ENCODE measurements at places on chromosomes 5 and 9.

GRCh38 chr9:37220971-37221370, 100.6 kb downstream of the ZCCHC7 start:
- no peak for DNase-seq

GRCh38 chr9:129336601-129337331, 158.7 kb upstream of the IER5L start:
- no peak for DNase-seq

DNA sequence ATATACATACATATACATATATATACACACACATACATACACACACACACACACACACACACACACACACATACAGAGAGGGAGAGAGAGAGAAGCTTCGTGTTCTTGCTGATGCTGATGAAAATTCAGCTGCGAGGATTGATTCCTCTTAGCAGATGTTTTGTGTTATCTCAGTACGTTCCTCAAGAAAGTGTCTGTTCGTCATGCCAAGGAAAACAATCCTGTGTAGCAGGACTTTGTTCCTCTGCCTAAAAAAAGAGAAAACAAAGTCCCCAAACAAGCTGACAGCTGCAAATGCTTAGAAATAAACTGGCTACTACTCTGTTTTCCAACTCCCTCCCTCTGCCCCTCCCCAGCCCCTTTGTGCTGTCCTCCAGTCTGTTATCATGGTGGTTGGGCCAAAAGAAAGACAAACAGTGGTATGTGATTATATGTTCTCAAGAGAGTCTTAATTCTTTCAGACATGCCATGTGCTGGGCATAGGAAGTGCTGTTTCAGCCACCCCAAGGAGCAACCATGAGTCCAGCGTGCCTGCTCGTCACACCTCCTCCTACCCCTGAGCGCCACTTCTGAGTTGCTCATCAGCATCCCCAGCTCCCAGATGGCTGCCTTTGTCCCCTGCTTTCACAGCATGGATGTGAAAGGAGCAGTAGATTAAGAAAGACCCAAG, 71.5 kb upstream of the EQTN start:
- DNase-seq, result no peak

GRCh38 chr9:134358026-134358661, 31.9 kb downstream of the RXRA start:
- DNase-seq, result no peak

GRCh38 chr5:56406838-56407237, 173.7 kb upstream of the ANKRD55 start:
- no peak for DNase-seq

GRCh38 chr5:41856644-41857491, 13.4 kb downstream of the OXCT1 start:
- DNase-seq, result peak; percentile 47

DNA sequence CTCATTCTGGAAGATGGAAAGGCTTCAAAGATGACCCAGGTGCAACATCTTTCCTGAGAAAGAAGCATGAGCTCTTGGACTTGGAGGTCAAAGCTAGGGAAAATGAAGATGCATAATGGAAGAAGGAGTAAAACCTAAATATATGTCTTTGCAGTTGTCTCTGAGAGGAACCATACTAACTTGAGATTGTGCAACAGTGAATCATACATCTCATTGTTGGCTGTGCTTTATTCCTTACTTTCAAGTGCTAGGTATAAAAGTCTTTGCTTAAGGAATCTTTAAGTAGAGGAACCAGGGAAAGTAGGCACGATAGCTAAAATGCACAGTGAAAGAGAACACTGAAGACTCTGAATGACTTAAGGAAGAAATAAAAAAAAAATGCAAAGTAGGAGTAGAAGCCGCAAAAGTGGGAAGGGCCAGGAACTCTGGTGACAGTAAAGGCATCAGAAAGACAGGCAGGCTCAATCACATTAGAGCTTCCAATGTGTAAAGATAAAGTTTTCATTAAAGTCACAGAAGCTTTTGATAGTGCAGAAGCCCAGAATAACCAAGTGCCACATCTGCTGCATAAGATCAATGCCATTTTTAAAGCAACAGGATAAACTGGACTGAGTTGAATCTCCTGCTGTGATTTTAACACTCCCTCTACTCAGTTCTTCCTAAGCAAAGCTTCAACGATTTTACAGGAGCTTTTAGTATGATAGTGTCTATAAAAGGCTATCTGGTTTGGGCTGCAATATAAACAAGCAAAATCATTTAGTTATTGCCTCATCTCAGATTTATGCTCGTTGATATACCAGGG, 432.3 kb upstream of the EDIL3 start:
- no peak for DNase-seq

DNA sequence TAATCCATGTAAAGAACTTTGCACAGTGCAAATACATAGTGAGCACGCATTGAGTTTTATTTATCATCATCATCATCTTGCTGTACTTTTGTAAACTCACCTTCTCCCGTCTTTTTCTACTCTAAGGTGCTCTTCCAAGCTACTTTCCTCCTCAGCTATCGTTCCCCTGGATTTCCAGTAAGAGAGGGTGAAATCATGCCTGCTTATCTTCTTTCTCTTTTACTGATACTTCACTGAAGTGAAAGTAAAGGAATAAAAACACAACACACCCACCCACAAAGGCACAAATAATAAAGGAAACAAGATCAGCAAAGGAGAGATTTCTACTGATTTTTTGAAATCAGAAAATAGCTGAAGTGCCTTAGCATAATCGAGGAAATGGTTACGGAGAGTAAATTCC, 509.9 kb downstream of the RAB3C start:
- no peak for DNase-seq

GRCh38 chr9:108052431-108053080, 563.0 kb upstream of the KLF4 start:
- no peak for DNase-seq

DNA sequence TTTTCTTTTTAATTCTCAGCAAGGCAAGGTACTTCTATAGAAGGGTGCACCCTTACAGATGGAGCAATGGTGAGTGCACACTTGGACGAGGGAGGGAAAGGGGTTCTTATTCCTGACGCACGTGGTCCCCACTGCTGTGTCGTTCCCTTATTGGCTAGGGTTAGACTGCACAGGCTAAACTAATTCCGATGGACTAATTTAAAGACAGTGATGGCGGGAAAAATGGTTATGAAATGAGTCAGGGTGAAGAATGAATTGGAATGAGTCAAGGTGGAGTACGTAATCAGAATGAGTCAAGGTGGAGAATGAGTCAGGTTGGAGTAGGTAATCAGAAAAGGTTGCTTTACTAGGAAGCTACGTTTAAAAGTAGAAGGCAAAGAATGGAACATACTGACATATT, 2.1 kb upstream of the HMGCS1 start:
- no peak for DNase-seq

DNA sequence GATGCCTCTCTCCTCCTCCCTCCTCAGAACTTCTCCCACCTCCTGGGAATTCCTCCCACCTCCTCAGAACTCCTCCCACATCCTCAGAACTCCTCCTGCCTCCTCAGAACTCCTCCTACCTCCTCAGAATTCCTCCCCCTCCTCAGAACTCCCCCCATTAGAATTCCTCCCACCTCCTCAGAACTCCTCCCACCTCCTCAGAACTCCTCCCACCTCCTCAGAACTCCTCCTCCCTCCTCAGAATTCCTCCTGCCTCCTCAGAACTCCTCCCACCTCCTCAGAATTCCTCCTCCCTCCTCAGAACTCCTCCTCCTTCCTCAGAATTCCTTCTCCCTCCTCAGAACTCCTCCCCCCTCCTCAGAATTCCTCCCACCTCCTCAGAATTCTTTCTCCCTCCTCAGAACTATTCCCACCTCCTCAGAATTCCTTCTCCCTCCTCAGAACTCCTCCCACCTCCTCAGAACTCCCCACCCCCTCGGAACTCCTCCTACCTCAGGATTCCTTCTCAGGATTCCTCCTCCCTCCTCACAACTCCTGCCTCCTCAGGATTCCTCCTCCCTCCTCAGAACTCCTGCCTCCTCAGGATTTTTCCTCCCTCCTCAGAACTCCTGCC, 23.9 kb downstream of the SLC46A2 start:
- no peak for DNase-seq

DNA sequence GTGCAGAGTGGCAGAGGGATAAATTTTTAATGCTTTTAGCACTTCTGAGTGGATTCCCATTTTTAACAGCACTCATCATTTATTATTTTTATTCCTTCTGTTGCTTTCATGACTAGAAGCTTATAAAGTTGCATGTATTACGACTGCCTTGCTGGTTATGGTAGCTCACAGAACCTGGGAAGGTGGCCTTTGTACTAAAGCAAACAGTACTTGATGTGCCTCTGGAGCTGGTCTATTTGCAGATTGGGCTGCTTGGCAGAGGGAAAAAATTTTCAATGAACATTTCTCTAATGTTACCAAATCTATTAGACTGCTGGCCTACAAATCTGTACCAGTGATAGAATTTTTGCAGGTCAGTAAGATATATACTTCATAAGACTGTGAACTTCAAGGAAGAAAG, 274.5 kb upstream of the C9orf72 start:
- peak; percentile 69 for DNase-seq

GRCh38 chr5:123398058-123398733, 25.0 kb downstream of the CEP120 start:
- no peak for DNase-seq

- peak; percentile 14 for DNase-seq
These were observed 254.1 kb downstream of the FSTL4 start for GRCh38 chr5:133358271-133358670.

DNA sequence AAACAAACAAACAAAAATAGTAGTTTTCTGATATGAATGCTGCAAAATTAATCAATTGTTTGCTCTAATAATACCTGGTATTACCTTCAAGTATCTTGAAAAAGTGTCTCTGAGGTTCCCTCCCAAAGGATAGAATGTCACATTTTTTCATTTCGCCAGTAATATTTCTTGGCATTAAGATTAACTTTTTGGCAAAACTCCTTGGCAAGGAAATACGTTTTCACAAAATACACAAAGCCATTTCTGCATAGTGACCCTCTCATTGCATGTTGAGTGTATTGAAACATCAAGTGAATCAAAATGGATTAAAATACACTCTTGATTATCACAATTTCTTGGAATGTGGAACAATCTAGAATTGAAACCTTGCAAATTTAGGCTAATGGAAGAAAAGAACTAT, 230.5 kb downstream of the ATPSCKMT start:
- no peak for DNase-seq

- no peak for DNase-seq
These were observed 84.3 kb downstream of the RAI14 start for GRCh38 chr5:34740389-34740806.

DNA sequence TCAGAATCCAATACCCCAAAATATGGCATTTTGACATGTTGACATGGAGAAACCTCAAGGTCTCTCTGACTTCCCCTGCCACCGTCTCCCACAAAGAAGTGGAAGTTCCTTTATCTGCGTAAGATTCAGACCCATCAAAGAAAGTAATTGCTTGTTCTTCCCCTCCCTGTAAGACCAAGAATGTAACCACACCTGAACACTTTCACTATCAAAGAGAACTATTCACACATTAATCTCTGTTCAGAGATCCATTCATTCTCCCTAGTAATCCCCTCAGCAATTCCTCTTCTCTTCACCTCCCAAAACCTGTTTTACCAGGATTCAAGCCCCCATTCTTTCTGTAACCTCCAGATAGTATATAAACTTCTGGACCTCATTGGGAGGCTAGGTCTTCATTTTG, 4.1 kb upstream of the SLC1A1 start:
- DNase-seq, result no peak

- DNase-seq, result no peak
These were observed 523.5 kb downstream of the CAAP1 start for GRCh38 chr9:26369093-26369492.

DNA sequence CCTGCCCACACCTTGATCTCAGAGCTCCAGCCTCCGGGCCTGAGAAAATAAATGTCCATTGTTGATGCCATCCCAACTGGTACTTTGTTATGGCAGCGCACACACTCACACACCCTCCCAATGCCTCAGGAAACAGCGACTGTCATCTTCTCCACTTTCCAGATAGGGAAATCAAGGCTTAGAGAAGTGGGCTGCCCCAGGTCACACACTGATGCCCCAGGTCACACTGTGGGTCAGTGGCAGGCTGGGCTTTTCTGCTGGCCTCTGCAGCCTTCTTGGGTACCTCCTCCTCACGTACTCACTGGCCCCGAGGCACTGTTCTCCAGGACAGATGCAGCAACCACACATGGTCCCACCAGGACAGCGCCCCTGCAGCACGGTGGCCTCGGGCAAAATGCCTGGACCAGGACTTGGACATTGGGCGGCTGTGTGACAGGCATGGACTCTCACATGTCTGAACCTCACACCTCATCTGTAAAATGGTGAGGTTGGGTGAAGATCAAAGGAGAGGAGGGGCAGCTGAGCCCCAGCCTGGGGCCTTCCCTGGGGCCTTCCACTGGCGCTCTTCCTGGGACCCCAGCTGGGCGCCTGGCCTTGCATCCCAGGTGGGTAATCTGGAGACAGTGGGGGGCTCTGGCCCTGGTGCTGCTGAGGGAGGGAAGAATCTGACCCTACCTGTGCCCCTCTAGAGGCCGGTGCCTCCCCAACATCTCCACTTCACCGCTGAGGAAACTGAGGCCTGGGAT, 156.0 kb downstream of the COL23A1 start:
- peak; percentile 42 for DNase-seq

DNA sequence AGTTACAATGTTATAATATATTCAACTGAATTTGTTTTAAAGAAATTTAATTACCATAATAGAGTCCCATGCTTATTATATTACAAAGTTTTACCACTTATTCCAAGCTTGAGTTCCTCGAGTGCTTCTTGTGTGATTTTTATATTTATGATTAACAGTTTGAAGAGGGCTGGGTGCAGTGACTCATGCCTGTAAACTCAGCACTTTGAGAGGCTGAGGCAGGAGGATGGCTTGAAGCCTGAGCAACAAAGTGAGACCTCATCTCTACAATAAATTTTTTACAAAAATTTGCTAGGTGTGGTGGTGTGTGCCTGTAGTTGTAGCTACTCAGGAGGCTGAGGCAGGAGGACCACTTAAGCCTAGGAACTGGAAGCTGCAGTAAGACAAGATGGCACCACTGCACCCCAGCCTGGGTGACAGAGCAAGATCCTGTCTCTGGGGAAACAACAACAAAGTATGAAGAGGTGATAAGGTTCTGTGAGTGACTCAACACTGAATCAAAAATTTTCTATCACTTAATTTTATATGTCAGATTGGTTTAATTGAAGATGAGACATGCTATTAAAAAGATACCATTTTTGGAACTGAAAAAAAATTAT, 9.2 kb downstream of the POC5 start:
- no peak for DNase-seq

- DNase-seq, result peak; percentile 97
These were observed 85.7 kb downstream of the AMBP start for GRCh38 chr9:113992276-113992951.

DNA sequence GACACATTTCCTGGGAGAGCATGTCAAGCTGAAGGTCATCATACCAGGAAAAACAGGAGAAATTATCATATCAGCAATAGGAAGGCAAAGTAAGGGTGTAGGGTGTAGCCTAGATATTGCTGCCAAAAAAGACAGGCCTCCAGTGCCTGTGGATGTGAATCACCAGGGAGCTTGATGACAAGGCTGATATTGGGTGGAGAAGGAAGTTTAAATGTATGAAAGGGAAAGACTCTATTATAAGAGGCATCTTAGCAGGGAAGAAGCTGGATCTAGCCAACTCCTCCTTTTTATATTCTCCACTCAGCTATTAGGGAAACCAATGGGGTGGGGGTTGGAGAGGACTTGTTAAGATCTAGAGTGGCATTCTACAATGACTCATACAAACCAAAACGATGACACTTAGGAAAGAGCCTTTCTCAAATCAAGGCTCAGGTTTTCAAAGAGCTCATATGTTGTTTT, 13.4 kb upstream of the TXNDC8 start:
- no peak for DNase-seq

Measured in left lobe of liver (tissue), 2 donors.